ENCODE measurements at places on chromosomes 16 and 17. TPM values are rescaled to one million over a fixed set of nuclear protein-coding genes. Genes with fewer than 3 reads are reported as not detected.

The RDM1 gene
- 0.14 TPM for total RNA-seq

The CA10 gene
- total RNA-seq: not detected

The NPIPB2 gene
- total RNA-seq: 3.4 TPM

The MAPK7 gene
- 5.5 TPM for total RNA-seq

The CDC6 gene
- 1.4 TPM for total RNA-seq

The CCL8 gene
- total RNA-seq: not detected

The SEZ6L2 gene
- 4.8 TPM for total RNA-seq

The NQO1 gene
- total RNA-seq: 76.2 TPM
